Myocyte (in vitro differentiated cells): ENCODE measurements at places on chromosomes 16 and 17. TPM values are rescaled to one million over a fixed set of nuclear protein-coding genes. Genes with fewer than 3 reads are reported as not detected.

DNA sequence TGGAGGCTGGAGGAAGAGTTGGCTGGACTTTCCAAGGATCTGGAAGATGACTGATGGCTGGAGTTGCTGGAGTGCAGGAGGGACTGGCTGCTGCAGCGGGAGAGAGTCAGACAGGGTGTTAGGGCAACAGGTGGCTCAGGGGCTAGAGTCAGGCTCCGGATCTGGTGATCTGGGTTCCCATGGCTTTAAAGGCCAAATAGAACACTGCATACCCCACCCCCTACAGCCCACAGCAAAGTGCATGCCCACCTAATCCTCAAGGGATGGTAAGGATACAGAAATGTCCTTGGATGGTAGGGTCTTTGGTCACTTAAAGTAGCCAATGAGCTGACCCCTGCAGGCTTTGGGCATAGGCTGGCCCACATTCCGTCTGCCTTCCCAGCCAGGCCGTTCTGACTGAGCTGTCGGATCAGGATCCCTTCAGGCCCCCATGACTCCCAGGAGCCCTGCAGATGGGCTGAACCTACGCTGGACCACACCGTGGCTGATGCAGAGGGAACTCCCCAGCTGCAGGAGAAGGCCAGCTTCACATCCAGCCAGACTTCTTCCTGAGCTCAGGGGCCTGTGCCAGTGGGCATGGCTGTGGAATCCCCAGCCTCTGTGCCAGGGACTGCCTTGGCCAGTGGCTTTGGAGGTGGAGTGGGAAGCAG lies 13.9 kb downstream of the TNS4 start:
- DNase-seq, result peak; percentile 32

DNA sequence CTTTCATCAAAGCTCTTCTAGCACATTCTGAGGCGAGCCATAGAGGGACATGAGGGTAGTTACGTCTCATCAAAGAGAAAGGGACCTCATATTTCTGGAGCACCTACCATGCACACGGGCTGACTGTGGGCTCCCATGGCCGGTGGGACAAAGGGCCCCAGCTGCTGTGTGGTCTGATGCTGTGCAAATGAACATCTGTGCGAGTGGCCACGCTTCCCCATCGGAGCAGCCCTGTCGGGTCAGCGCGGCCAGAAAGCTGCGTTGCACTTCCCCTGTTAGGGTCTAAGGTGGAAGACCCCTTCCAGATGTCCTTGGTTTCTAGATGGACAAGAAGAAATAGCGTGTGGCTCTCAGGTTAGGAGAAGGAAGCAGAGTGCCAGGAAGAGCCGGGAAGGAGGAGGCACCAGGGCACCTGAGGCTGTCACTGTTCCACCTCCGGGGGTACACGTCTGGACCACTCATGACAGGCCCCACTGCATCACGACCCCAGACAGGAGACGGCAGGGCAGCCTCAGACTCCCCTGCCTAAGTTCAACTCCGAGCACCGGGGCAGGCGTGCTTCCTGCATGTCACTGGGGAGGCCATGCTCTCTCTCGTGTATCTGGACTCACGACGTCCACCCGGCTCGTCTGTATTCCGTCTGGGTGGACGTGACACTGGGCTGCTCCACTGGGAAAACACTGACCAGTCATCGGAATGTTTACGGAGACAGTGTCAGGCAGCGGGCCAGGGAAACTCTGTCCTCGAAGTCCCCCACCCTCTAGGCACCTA lies 8.5 kb upstream of the BAIAP2 start:
- no peak for DNase-seq

GRCh38 chr17:56623383-56623782 lies 29.9 kb downstream of the NOG start:
- DNase-seq, result peak; percentile 35

DNA sequence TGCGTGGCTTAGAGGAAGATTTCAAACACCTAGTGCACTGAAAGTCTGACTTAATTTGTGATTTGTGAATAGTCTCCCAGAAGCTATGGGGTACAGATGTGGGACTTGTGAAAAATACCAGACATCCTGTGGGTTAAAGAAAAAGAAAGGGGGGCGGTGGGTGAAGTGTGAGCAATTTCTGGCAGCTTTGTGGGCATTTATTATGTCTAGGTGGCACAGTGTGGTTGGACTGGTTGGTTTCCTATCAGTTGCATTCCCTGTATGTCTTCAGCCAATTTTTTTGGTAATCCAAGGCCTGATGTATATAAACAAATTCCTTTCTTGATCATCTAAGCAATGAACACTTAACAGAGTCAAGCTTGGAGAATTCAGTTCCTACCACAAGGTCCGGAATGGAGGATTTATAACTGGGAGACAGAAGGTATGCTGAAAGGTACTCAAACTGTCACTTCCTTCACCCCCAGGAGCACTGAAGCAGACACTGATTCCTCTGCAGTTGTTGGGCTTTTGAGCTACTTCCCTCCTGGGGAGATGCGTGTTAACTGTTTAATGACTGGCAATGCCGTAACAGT lies 211.6 kb downstream of the WWOX start:
- DNase-seq, result no peak

DNA sequence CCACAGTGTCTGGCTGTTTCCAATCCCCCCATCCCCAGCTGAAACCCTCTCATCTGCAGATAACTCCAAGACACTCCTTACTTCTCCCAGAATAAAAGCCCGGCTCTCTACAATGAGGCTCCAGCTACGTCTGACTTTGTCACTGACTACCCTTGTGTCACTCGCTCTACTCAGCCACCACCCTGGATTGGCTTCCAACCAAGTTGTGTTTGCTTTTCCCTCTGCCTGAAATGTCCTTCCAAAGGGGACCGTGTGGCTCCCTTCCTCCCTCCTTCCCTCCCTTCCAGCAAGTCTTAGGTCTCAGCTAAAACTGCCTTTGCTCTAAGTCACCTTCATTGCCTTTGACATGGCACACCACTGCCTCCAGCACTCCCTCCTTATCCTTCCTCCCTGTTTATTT lies 42.8 kb downstream of the CDH1 start:
- no peak for DNase-seq

DNA sequence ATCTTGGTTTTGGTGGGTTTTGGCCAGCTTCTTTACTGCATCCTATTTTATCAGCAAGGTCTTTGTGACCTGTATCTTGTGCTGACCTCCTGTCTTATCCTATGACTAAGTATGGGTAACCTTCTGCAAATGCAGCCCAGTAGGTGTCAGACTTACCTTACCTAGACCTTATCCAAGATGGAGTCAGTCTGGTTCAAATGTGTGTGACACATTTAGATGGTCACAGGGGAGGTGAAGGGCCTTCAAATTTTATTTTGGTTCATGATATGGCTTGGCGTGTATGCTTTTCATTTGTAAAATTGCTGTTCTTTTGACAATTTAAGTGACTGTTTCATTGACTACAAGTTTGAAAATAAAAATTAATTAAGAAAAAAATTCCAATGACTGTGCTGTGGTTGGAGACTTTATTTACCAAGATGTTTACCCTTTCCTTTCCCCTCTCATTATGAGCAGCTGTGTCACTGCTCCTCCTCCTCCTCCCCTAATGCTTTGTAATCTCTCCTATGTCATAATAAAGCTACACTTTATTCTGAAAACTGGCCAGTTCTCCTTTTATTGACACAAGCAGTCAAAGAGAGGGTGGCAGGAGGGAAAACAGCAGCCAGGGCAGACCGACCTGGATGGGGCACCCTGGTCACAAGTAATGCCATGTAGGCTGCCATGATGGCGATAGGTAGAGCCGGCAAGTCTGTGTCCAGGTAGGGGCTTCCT lies 49.4 kb downstream of the TNFRSF13B start:
- no peak for DNase-seq

- DNase-seq, result no peak
Measured at GRCh38 chr16:74931445-74931844, 53.5 kb downstream of the WDR59 start.

GRCh38 chr17:80246266-80246681 lies 14.4 kb upstream of the RNF213 start:
- no peak for DNase-seq

DNA sequence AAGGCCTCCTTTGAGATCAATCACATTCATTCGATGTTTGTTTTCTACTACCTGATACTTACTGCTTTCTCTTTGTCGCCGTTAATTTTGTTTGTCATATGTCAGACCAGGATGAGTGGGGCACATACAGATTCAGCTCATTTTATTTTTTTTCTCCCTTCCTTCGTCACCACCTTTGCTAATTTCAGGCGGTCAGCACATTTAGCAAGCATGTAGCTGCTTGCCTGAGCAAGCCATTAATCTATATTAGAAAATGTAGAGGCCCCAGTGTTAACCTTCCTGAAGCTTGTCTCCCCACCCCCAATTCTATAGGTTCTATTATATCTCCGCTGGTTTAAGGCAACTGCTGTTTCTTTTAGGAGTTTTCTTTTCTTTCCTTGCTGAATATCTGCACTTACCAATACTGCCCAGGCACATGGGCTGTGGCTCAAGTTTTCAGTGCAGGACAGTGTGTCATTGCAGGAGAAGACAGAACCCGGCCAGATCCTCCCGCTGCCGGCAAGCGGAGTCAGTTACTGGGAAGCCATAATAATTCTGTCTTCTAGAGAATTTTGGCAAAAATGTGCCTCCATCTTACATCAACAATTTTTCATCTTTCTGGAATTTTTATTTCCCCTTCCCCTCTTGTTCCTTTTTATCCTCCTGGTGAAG lies 714.3 kb downstream of the WWOX start:
- no peak for DNase-seq

- peak; percentile 72 for DNase-seq
Measured at GRCh38 chr16:56401482-56401881, 23.9 kb downstream of the AMFR start.

DNA sequence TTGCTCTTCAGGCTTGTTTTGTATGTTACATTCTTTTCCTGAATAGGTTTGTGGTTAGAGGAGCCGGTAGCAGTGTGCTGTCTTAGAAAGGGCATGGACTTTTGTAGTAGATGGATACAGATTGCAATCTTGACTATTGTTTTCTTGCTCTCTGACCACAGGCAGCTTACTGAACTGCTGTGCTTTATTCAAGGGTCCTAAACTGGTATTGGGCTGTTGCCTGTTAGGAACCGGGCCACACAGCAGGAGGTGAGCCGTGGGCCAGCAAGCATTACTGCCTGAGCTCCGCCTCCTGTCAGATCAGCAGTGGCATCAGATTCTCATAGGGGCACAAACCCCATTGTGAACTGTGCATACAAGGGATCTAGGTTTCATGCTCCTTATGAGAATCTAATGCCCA lies 373.9 kb downstream of the CPPED1 start:
- no peak for DNase-seq

DNA sequence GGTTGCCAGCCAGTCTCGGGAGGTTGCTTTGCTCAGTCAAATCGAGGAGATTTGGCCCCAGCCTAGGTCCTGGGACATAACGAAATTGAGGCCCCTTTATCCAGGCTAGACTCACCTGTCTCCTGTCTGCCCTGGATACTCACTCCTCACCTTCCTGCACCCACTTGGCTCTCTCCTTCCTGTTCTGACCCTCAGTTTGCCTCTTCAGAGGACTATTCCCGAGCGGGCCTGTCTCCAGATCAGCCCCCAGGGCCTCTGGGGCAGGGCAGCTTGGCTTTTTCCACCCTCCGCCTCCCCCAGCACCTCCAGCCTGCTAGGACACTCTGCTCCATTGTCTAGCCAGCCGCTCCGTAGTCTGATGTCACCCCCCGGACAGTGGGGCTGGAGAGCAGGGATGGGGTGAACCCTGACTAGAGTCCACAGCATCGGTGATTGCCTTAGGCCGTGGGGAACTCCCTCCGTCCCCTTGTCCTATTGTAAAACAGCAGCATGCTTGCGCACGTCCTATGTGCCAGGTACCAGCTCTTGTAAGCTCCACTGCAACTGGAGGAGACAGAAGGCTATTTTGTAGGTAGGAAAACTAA lies 8.8 kb downstream of the WFIKKN2 start:
- no peak for DNase-seq

DNA sequence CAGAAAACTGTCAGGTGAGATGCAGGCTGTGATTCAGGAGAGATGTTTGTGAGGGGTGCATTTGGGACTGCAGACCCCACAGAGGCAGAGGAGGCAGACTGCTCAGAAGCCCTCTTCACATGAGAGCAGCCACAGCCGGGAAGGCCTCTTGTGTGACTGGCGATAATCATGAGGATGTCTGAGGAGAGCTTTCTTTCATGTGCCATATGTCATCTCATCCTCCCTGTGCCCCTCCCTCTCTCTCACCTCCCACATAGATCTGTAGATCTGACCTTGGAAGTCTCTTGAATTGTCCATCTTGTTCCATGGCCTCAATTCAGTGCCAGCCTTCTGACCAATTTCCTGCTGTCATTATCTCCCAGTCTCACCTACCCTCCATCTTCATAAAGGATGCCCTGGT lies 50.5 kb downstream of the EPN2 start:
- DNase-seq, result no peak

GRCh38 chr16:68756239-68756915 lies 19.3 kb downstream of the CDH1 start:
- peak; percentile 36 for DNase-seq

GRCh38 chr16:58850019-58850677 lies 116.0 kb upstream of the GOT2 start:
- no peak for DNase-seq

GRCh38 chr16:78816499-78817195 lies 717.2 kb downstream of the WWOX start:
- DNase-seq, result peak; percentile 67

DNA sequence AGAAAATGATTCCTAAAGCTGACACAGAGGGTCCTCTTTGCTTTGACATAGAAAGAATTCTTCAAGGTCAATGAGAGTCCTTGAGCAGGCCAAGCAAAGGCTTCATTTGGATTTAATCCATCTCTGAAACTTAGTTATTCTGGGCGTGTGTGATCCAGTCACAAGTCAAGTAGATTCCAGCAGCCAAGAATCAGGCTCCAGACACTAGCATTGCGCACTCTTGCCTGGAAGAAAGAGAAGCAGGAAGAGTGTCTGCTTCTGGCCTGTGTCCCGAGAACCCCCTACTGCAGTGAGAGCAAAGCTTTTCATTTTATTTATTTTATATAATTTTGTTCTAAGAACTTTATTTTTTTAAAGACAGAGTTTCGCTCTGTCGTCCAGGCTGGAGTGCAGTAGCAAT lies 88.2 kb upstream of the CACNG5 start:
- DNase-seq, result no peak

Gene SPAG9
- total RNA-seq, result 92.1 and 93.2 TPM in 2 replicates

Gene SCNN1G
- total RNA-seq, result not detected in 2 replicates

Gene CACNA1G
- total RNA-seq, result 0.03 and 0.10 TPM in 2 replicates

Gene FGF11
- total RNA-seq, result 41.7 and 89.9 TPM in 2 replicates

Gene RHOT2
- total RNA-seq, result 70.3 and 73.9 TPM in 2 replicates

Gene NHLRC4
- total RNA-seq, result 0.05 and 1.2 TPM in 2 replicates

Gene TBC1D3K
- not detected in 2 replicates for total RNA-seq

Gene NACA2
- total RNA-seq, result not detected in 2 replicates

Gene FAM171A2
- 89.5 and 141 TPM in 2 replicates for total RNA-seq

Gene PIK3R6
- not detected in 2 replicates for total RNA-seq

Gene PTX4
- total RNA-seq, result not detected in 2 replicates
